ENCODE measurements at places on chromosomes 2 and 18. TPM values are rescaled to one million over a fixed set of nuclear protein-coding genes. Genes with fewer than 3 reads are reported as not detected.
A peak's percentile ranks its signal among the peaks of the same experiment; 100 is the strongest.

- no peak for DNase-seq
Measured at GRCh38 chr2:165645930-165646831, 147.9 kb downstream of the GALNT3 start.

Gene TANC1
- total RNA-seq, result 11.9 TPM

GRCh38 chr2:165969227-165969626, 15.7 kb upstream of the TTC21B start:
- no peak for DNase-seq

Gene ELOA2
- total RNA-seq, result not detected

- no peak for DNase-seq
Measured at GRCh38 chr18:13570856-13571495, 155.4 kb downstream of the FAM210A start.

DNA sequence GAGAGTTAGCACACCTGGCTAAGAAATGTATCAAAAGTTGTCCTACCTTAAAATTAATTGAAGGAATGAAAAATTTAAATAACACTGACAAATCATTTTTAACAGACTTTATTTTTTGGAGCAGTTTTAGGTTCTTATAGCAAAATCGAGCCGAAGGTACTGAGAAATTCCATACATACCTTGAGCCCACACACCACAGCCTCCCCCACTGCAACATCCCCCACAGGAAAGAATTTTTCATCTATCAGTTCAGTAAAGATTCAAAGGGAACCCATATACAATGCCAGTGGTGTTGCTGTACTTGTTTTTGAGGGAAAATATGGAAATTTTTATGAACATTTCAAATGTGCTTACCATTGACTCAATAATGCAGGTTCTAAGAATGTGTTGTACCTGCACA, 169.8 kb upstream of the HS6ST1 start:
- DNase-seq, result no peak

DNA sequence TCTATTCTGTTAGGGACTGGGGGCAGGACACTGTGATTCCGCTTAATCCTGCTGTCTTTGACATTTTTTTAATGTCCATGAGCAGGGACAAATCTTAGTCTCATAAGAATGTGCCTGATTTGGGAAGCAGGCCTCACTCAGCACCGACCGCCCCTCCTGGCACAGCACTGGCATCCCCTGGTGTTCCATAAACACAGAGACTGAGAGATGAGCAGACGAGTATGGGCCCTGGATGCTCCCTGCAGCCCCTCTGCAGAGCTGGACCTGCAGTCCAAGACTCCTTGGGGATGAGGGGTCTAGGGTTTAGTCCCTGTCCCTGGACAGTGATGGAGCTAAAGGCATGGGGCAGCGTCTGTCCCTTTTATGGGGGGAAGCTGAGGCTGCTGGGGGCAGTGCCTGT, 81.6 kb downstream of the NDUFA10 start:
- no peak for DNase-seq

Gene RTP5
- total RNA-seq, result not detected

GRCh38 chr2:240876035-240876474, 7.4 kb downstream of the AGXT start:
- no peak for DNase-seq

DNA sequence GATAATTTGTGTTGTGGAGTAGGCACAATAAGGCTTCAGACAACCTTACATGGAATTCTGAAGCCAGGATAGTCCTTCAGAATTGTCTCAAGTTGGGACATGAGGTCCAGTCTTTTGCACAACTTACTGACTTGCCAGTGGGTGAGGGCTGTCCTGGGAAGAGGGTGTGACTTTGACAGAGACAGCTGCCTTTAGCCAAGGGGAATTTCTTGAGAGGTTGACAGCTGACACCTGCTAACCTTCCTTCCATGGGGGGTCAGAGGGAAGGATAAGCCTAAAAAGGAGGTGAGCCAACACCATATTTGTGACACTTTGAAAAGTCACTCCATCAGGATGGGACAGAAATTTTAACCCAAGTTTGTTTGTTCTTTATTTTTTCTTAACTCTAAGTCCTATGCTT, 907.8 kb upstream of the CRIM1 start:
- no peak for DNase-seq

- no peak for DNase-seq
Measured at GRCh38 chr2:16943279-16943958, 277.8 kb upstream of the CYRIA start.

DNA sequence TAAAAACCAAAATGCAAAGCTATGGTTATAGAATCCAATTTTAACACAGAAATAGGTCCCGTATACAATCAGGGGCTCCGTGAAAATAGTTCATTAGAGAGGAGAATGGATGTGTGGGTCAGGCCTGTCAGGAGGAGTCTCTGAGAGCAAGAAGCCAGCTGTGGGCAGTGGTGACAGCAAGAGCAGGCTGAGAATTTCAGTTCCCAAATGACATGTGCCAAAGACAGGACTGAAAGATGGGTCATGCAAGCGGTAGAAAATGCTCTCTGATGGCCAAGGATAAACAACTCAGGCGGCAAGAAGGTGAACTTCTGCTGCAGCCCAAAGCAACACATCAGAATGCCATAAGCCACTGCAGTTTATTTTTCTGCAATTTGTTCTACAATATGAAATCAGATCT, 100.4 kb downstream of the CCDC141 start:
- DNase-seq, result no peak

DNA sequence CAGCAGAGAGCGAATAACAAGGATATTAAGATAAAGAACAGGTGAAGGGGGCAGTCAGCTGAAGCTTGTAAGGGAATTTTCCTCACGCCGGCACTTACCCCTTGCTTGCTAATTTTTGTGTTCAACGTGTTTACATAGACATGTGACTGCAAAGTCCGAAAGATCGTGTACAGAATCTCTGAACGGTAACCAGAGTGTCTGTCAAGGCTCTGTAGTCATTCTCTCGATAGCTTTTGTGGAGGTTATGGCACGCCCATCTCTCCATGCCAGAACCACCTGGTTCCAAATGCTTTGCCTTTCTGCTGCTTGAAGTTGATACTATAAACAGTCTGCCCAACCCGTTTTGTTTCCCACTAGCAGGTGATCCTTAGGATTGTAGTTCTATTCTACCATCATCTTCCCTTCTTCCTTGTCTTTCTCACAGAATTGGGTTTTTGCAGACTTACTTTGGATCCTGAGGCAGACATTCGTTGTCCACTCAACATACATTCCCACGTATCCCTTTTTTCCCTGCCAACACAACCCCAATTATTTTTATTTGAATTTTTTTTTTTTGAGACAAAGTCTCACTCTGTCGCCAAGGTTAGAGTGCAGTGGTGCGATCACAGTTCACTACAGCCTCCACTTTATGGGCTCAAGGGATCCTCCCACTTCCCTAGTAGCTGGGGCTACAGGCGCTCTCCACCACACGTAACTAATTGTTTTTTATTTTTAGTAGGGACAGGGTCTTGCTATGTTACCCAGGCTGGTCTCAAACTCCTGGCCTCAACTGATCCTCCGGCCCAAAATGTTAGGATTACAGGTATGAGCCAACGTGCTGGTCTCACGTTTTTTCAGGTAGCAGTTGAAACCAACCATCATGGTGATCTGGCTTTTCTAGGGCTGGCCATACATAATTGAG, 1.3 kb upstream of the USP34 start:
- DNase-seq, result peak; percentile 26

Gene UGT1A4
- not detected for total RNA-seq

Gene KIAA2012
- total RNA-seq, result not detected

Gene COBLL1
- 25.3 TPM for total RNA-seq

DNA sequence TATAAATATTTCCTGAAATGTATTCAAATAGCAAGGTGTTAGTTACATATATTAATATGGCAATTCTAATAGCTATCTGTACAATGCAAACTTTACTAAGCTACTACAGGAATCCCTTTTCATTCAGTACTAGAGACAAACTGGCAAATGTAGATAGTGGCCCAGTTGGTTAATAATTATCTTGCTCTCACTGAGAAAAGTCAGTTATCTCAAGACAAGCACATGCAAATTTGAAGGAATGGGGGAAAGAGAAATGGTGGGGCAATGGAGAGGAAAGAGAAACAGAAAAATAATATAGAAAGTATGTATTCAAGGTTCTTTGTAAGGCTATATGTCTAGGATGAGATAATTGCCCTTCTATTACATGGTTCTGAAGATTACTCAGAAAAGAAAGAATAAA, 280.0 kb downstream of the FIGN start:
- DNase-seq, result no peak

GRCh38 chr2:197571627-197572271, 55.9 kb downstream of the MOB4 start:
- DNase-seq, result peak; percentile 32

GRCh38 chr2:62452701-62453454, 53.1 kb downstream of the TMEM17 start:
- DNase-seq, result no peak

Gene TBR1
- not detected for total RNA-seq

DNA sequence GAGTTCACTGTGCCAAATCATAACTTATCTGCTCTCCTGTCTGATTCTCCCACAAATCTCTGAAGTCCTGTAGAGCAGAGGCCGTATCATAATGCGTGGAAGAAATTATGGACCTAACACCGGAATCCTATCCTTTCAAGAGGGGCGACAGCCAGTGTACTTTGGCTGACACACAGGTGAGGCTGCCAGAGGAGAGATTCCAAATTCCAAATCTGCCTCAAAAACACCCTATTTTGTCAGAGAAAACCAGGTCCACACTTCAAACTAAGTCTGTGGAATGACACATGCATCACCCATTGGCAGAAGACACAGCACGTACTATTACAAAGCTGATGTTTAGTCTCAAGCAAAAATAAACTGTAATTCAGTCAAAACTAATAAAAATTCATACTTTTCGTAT, 139.2 kb upstream of the PID1 start:
- DNase-seq, result peak; percentile 45

GRCh38 chr2:39567507-39567906, 98.2 kb upstream of the TMEM178A start:
- peak; percentile 86 for DNase-seq

DNA sequence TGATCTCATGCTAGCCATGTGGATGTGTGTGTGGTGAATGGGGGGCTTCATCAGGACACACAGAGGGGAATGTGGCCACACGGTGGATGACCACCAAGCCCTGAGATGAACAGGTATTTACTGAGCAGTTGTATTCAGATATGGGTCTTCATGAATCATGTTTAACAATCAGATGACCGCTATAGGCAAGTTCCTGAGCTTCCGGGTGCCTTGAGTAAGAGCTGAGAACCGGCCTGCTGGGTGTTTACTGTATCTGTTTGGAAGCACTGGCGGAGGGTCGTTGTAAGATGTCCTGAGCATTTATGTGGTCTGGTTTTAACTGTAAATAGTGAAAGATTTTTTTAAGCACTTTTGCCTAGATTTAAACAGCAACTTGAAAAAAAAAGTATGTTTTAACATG, 43.9 kb downstream of the BOLA3 start:
- no peak for DNase-seq

DNA sequence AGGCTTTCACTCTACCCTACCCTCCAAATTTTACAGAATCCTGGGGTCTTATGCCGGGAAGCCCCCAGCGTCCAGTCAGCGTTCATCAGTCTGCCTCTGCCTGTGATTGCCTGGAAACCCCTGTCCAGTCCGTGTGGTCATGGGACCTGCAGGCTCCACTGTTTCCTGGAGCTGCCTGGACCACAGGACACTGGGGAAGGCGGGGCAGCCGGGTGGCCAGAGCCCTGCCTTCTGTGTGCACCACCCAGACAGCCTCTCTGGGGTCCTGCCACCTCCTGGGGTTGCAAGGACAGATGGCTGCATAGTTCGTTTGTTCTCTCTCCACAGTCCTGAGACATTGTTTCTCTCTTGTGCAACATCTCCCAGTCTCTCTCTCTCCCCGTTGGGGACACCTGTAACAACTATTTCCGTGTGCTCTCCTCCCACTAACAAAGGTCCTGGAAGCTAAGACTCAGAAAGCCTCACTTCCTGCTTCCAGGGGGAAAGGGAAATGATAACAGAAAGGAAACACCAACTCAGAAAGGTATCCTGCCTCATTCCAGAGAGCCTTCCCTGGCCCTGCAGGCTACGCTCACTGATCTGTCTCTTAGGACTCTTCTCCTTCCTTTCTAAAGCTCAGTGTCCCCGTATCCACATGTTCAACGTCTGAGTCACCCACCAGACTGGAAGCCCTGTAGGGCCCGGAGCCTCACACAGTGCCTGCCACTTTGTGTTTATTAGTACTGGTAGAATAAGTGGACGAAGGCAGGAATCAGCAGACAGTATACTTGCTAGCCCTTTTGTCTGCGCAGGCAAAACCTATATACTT, 192.8 kb upstream of the RAB12 start:
- DNase-seq, result no peak

Gene PRKAG3
- 0.41 TPM for total RNA-seq

Gene PTPRN
- 1.8 TPM for total RNA-seq

DNA sequence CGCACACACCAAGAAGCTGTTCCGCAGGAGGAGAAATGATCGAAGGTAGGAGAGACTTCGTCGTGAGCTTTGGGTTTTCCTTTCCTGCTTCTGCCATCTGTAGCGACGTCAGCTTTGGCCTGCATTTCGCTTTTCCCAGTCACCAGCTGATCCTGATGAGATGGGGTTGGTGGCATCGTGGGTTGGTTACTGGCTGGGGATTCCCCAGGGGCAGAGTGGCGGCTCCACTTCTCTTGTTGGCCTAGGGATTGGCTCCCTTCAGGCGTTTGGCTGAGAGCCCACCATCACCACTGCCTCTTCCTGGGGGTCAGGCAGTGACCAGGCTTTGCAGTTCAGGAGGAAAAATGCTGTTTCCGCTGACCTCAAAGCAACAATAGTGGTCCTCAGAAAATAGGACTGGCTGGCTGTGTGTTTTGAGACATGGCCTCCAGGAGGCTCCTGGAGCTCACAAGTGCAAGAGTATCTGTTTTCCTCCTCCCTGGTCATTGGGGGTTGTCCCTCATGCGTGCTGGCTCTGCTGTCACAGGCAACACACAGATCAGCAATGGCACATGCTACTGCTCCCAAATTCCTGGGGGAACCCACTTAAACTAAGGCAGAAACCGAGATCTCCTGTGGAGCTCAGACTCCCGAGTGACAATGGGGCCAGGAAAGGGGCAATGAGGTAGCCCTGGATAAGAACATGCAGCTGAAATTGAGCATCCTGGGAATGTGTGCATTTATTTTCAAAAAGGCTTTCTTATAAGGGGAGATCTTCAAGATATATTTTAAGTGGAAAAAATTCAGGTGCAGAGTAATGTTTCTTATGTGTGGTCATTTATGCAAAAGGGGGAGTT, 173.0 kb downstream of the CTIF start:
- peak; percentile 51 for DNase-seq

Gene TFPI
- 72.5 TPM for total RNA-seq

GRCh38 chr2:45469314-45470099, 141.6 kb downstream of the SRBD1 start:
- DNase-seq, result peak; percentile 48

Gene XDH
- 3.1 TPM for total RNA-seq

Gene CYP1B1
- 146 TPM for total RNA-seq

Data from fibroblast of the aortic adventitia (primary cell).